MG63 (cell line): ENCODE measurements at places on chromosomes 11 and 22. TPM values are rescaled to one million over a fixed set of nuclear protein-coding genes. Genes with fewer than 3 reads are reported as not detected.

DNA sequence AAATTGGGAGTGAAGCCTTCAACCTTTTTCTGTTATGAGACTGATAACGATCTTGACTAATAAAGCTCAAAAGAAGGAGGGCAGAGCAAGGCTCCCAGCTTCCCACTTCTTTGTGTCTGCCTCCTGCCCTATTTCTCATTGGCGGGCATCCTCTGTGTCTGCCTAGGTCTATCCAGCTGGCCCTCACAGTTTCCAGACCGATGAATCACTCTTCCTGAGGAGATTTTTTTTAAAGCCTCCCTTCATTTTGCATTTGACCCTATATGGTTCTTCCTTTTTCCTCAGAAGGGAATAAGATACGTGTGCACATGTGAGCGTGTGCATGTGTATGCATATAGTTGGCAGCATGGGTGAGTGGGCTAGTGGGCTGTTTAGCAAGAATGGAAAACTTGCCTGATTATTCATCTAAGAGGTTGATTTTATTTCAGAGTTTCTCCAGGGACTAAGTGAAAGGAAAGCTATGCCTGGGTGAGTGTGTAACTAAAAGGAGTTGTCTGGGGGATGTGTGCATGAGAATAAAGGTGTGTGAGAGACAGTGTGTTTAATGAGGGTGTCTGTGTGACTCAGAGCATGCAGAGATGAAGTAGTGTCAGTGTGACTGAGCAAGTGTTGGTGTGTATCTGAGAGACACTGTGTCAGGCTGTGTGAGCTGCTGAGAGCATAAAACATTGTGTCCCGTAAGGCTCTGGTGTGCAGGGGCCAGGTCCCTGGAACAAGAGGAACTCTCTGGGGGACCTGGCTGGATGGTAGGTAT is 12.2 kb downstream of the PHLDB1 start:
- DNase-seq, result peak; percentile 91

- DNase-seq, result no peak
Observed at GRCh38 chr11:22583963-22584492, 41.6 kb downstream of the FANCF start.

DNA sequence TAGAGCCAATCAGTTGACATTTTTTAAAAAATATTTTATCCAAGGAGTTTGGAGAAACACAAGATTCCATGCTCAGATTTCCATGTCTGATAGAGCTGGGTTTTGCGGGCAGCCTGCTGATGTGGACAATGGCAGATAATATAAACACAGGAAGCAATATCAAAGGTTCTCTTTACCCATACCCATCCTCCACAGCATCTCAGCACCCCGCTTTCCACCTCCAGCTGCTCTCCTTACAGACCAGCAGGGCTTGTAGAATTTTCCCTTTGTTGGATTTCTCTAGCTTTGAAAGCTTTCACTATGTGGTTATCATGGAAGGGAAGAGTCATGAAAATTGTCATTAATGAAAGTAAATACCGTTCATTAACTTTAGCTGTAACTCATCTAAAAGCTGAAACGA is 746.4 kb downstream of the OPCML start:
- no peak for DNase-seq

- DNase-seq, result peak; percentile 67
Observed at GRCh38 chr11:78231962-78232501, 43.3 kb downstream of the USP35 start.

Gene SCGB1C1
- not detected in 2 replicates for total RNA-seq

DNA sequence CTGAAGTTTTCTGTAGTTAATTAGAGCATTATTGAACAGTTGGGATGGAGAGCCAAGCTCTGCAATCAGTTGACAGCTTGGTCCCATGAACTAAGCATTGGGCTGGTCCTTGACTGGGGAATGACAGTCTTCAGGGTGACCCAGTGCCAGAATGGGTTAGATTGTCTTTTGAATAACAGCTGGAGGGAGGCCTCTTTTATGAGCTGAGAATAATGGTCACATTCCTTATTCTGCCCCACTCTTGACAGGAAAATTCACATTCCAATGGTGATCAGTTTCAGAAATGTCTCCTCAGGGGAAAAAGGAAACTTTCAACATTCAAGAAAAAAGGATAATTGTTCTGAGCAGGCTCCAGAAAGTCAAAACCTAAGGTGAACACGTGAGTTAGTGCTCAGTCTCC is 113.9 kb downstream of the KIRREL3 start:
- DNase-seq, result no peak

DNA sequence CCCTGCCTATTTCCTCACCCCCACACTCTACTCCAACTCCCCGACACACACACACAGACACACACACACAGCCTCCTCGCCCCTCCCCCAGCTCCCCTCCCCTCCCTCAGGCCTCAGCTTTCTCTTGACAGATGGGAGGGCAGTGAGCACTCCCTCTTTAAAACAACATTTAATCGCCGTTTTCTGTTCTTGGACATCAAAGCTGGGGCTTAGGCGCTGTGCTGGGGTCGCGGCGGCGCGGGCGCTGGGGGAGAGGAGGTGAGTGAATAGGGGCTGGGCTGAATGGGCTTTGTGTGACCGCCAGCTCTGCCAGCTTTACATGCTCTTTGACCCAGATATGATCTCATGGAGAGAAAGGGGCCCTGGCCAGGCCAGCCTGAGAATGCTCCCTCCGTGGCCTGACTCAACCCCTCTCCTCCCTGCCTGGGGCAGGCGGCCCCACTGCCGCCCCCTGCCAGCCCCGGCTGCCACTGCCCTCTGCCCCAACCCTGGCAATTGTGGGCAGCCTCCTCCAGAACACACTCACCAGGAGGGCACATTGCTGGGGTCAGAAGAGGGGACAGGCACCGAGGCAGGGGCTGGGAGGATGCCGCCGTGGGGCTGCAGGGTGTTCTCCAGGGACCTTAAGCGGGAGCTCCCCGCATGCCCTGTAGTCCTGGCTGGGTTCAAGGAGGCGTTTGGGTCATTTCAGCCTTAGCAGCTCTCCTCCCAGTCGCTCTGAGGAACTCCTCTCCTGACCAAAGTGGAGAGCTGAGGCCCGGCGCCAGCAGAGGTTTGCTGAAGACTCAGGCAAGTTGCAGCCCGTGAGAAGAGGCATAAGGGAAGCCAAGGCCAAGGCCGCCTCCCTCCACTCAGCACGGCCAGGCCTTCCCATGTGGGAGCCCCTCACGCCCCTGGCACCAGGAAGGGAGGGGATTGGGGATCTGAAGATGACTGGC is 38.3 kb upstream of the NNMT start:
- peak; percentile 32 for DNase-seq

DNA sequence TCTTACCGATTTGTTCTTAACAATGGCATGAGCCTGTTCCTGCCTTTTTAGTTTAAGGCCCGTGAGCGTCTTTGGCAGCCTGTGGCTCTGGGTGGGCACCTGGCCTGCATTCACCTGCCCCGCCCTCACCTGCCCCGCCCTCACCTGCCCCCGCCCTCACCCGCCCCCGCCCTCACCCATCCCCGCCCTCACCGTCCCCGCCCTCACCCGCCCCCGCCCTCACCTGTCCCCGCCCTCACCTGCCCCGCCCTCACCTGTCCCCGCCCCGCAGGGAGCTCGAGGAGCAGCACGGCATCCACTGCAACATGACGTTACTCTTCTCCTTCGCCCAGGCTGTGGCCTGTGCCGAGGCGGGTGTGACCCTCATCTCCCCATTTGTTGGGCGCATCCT is 14.2 kb downstream of the GATD1 start:
- no peak for DNase-seq
